ENCODE measurements at places on chromosomes 1 and 21.

DNA sequence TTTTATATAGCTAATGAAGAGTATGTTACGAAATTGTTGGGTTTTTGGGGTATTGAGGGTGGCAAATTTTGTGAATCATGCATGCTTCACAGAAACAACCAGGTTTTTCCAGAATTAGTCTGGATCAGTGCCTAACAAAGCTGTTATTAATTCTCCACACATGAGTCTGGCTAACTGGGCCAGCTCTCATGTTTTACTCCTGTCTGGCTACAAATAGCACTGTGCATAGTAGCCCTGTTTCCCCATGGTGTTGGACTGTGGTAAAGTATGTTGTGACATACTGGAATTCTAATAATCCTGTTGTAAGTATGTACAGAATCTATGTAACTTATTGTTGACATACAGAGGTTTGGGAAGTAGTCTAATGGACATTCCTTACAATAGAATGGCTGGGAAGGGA is 35.8 kb downstream of the S100B start:
- DNase-seq, result no peak

GRCh38 chr1:192303029-192303428 is 13.8 kb upstream of the RGS21 start:
- no peak for DNase-seq

DNA sequence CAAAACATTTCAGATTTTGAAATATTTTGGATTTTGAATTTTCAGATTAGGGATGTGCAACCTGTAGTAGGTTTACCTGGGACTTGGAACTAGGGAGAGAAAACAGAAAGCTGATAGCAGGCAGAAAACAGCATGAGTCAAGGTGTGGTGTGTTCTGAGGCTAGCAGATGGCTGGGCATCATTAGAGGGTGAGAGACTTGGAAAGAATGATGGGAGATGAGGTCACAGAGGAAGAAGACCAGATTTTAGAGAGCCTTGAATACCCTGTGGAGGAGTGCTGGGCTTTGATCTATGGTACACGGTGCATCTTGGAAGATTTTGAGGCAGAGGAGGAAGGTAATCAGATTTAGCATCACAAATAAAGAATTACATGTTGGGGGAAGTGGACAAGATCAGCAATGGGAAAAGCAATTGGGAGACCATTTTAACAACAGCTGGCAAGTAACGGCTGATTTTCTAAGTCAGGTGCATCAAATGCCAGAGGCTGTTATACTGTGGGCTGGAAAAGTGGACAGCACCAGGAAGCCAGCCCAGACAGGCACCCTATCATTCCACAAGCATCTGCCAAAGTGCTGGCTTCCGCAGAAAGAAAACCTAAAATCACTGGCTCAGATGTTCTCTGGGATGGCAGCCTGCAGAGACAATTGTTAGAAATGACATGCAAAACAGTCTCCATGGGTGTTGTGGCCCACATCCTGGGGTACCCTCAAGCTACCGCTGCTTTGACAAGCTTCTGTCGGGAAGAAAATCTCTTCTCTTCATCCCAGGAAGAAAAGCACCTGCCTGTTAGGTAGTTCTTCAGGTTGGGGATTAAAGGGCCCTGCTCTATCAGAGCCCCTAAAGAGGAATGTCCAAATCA is 30.9 kb upstream of the CAMK1G start:
- DNase-seq, result no peak

- no peak for DNase-seq
These were observed 92.0 kb upstream of the PRMT6 start for GRCh38 chr1:106964495-106964894.

DNA sequence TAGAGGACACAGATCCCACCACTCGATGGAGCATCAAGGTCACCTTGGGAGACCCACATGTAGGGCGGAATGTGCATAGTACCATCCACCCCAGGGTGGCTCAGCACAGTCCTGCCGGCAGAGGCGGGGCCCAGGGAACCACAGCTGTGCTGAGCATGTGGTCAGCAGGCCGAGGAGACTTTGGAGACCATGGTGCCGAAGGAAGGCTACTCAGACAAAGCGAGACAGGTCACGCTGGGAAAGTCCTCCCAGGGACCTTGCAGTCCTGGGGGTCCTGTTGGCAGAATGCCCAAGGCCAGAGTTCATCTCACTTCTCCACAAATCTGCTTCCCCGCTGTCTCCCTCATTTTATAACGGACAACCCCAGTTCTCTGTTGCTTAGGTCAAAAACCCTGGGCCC is 22.5 kb downstream of the WNT3A start:
- no peak for DNase-seq

- no peak for DNase-seq
These were observed 159.4 kb downstream of the DHRS3 start for GRCh38 chr1:12458571-12458970.

- DNase-seq, result no peak
These were observed 52.7 kb downstream of the TGFB2 start for GRCh38 chr1:218397752-218398339.

- DNase-seq, result no peak
These were observed 29.1 kb upstream of the BCAR3 start for GRCh38 chr1:93710499-93711453.

GRCh38 chr1:111878649-111879048 is 110.8 kb downstream of the KCND3 start:
- DNase-seq, result no peak
